Stimulated activated CD4-positive, alpha-beta T cell treated with anti-CD3 and anti-CD28 coated beads, Interleukin-4, amount 100 ng/mL, for 4 hours (primary cell): ENCODE measurements at places on chromosomes 2 and 18.

GRCh38 chr2:45415534-45416123 lies 195.4 kb downstream of the SRBD1 start:
- no peak for DNase-seq

- DNase-seq, result no peak
These were observed 82.0 kb downstream of the PHLPP1 start for GRCh38 chr18:62797329-62797728.

DNA sequence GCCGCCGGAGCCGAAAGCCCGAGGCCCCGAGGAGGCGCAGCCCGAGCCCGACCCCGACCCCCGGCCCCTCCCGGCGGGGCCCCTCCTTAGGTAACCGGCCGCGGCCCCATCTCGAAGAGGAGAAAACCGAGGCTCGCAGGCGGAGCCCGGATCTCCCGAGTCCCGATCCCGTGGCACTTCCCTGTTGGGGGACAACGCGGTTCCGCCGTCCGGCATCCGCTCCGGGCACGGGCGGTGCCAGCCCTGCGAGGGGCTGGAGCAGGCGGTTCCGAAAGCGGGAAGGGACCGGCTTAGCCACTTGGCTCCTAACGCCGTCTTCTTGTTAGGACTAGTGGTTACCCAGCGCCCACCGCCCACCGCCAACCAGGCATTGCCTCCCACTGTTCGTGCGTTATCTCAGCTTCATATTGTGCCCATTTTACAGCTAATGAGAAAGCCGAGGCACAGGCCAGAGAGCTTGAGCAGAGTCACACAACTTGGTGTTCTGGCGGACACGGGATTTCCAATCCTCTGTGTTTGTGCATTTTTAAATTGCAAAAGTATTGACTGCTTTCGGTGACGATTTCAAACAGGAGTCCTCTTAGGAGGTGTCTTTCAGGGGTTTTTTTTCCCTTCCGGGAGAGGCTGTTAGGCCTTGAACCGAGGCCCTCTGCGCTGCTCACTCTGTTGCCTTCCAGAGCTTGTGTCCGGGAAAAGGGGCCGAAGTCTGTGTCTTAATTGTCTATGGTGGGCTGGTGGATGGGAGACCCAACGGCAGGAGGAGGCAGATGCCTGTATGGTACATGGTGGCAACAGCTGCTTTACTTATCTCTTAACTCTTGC lies 562 bp downstream of the CENPA start:
- DNase-seq, result no peak

- no peak for DNase-seq
These were observed 76.0 kb downstream of the AGAP1 start for GRCh38 chr2:235569837-235570236.

GRCh38 chr2:235416858-235417499 lies 76.9 kb upstream of the AGAP1 start:
- DNase-seq, result no peak

DNA sequence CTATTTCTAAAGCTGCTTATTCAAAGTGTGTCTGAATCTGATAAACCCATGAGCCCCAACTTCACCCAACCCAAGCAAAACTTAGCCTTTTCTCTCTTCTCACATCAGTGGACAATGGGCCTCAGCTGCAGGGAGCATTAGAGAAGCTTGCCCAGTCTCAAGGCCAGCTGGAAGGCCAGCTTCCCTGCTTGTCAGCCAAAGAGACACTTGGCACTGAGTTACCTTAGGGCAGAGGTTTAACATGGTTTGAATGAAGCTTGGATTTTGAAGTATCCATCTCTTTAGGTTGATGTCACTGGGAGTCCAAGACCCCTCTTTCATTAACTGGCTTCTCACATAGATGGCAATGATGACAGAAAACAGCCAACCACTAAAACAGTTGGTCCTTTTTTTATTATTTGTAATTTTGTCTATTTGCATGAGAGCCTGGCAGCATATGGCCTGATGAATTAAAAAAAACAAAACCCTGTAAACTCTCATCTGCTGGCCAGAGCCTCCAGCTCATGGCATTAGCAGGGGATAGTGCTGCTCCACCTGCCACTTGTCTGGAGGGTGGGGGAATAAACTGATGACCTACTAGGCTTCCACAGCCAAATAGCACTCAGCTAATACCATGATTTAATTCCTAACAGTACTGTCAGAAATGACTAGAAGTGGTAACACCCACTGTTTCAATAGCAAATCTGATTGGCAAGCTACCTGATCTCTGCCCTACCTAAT lies 137.0 kb downstream of the UBE2E3 start:
- no peak for DNase-seq
